Activated T-helper 1 cell treated with Interleukin-2 at 50 U/mL for 16 hours (primary cell): ENCODE measurements at places on chromosomes 11 and 22.
A peak's percentile ranks its signal among the peaks of the same experiment; 100 is the strongest.

GRCh38 chr11:86800076-86800959, at the start of gene PRSS23:
TSS of gene PRSS23 (plus strand) at chr11:86800542. CDS start at chr11:86807644, 7,102 bp downstream.
- no peak for DNase-seq

DNA sequence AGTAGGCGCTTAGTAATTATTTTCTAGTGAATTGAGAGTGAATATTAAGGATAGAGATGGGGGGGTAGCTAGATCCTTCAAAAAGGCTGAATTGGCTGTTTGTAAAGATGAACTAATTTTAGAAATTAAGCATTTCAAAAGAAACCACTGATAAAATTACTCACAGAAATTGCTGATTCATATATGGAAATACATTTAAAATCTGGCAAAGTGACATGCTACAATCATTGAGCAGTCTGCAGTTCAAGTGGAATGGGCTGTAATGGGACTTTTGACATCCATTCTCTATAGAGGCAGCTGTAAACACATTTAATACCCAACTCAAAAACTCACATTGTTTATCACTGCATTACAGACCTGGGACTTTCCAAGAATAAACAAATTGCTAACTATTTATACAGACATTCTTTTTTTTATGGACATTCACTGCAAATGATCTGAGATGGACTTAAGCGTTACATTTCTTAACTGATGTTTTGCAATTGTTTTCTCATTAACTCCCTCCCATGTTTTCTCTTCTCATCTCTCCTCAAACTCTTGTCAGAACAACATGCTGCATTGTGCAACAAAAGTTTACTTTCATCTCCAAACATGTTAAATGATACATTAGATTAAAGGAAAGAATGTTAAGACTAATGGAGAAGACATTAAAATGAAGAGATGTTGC, 42.1 kb upstream of the MMP7 start:
- no peak for DNase-seq

GRCh38 chr22:26436903-26437515, 7.9 kb downstream of the ASPHD2 start:
- DNase-seq = no peak

- DNase-seq = no peak
Observed at GRCh38 chr11:68266121-68266891, 5.5 kb downstream of the C11orf24 start.

- DNase-seq = no peak
Observed at GRCh38 chr22:48580481-48580970, 1247.1 kb downstream of the BRD1 start.

- no peak for DNase-seq
Observed at GRCh38 chr11:125376856-125377255, 119.2 kb downstream of the FEZ1 start.

DNA sequence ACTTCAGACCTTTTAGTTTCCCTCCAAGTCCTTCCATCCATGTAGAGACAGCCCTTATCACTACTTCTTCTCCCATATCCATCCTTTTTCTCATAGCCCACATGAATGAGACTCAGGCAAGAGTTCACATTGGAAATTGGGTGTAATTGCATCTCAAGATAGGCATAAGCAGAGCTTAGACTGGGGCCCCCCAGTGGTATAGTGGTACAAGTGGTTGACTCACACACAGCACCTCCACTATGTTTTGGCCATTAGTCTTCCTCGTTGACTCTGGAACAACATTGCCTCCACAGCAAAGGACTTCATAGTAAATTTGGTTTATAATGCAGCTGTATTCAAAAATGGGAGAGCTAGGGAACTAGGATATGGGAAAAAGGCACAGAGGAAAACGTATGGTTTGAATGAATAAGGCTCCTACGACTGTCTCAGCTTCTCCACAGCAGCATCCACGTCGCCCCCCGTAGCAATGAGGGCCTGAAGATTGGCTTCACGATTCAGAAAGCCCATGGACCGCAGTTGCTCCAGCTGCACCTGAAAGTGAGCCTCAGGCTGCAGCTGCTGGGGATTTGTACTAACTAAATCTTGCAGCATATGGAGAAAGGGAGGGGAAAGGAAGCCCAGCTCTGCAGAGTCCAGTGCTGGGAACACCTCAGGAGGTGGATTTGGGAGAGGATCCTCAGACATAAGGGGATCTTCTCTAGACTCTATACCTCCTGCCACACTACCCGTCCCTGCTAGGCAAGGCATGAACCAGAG, 2.4 kb downstream of the UBQLN3 start:
- DNase-seq = no peak

- DNase-seq = no peak
Observed at GRCh38 chr22:38431266-38432010, 23.6 kb downstream of the KCNJ4 start.

- no peak for DNase-seq
Observed at GRCh38 chr11:2390725-2391151, 9.8 kb upstream of the TSSC4 start.

- no peak for DNase-seq
Observed at GRCh38 chr11:126624506-126624905, 269.0 kb downstream of the ST3GAL4 start.

- DNase-seq = no peak
Observed at GRCh38 chr11:64713016-64713707, 9.8 kb downstream of the NRXN2 start.

GRCh38 chr11:126475014-126475991, 119.8 kb downstream of the ST3GAL4 start:
- no peak for DNase-seq

- no peak for DNase-seq
Observed at GRCh38 chr11:62048100-62048499, 75.7 kb upstream of the INCENP start.

GRCh38 chr22:20037419-20037818, 16.5 kb downstream of the TANGO2 start:
- no peak for DNase-seq

DNA sequence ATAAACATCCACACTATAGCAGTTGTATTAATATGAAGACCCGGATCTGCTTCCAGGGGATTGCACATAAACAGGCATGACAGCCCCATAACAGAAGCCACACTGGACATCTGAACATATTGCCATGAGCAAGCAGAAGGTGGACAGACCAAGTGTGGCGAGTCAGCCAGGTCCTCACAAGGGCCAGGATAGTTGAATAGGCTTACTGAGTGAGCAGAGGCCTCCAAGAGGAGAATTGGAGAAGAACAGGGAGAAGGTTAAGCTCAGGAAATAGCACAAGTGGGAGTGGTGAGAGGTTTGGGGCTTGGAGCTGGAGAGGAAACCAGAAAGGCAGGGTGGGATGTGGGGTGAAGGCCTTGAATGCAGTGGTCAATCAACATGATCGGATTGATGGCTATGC, 10.8 kb downstream of the SLC35C1 start:
- DNase-seq = no peak

- DNase-seq = no peak
Observed at GRCh38 chr11:3088806-3089205, 31.6 kb upstream of the CARS1 start.

DNA sequence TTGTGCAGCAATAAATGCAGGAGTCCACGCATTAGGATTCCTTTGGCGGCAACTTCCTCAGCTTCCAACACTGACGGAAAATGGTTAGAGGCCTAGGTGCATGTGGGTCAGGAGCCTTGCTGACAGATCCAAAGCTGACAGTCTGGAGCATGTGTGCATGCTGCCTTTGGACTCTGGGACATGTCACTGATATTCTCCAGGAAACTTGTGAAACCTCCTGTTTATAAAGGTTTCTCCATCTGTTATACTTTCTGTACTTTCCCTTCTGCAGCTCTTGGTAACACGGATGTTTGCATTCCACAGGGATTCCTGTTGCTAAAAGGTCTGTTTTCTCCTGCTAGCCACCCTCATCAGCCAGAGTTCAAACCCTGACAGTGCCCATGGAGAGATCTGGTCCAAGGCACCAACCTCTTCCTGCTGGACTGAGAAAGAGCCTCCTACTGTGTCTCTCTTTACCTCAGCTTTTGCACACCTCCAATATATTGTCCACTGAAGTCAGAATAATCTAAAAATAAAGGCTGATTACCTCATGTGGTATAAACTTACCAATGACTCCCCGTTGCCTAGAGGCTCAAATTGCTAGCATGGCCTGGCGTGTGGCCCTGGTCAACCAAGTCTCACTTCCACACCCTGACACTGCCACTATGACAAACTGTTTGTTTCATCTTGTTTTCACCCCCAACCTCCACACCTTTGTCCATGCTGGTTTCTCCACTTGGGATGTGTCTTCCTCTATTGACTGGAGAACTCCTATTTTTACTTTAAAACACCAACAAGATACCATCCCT, 31.1 kb upstream of the LYVE1 start:
- no peak for DNase-seq

GRCh38 chr11:131423688-131424087, 53.3 kb downstream of the NTM start:
- no peak for DNase-seq

DNA sequence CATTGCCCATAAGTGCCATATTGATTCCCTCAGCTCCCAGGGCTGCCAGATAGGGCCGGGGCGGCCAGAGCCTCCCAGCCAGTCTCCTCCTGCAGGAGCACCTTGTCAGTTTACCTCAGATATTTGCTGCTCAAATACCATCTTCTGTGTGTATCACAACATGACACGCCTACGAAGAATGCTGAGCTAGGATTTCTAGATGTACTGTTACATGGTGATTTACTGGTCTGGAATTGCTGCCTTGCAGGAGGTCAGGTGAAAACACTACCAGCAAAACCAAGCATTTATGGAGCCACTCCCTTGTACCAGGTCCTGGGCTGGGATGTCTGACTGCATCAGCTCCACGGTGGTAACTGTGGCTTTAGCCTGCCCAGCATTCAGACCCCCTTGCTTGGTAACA, 11.8 kb downstream of the MICAL3 start:
- DNase-seq = no peak

GRCh38 chr11:120130991-120131760, 6.7 kb downstream of the TRIM29 start:
- DNase-seq = no peak

DNA sequence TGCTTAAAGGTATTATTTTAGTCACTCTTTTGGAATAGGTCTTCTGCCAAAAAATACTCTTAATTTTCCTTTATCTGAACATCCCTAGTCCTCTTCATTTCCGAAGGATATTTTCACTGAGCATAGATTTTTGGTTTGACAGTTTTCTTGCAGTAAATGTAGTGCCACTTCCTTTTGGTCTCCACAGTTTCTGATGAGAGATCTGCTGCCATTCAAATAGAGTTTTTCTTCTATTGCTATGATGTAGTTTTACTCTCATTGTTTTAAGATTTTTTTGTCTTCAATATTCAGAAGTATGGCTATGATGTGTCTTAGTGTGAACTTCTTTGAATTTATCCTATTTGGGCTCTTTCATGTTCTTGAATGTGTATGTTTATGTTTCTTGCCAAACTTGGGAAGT, 281.1 kb upstream of the SORL1-AS1 start:
- no peak for DNase-seq

DNA sequence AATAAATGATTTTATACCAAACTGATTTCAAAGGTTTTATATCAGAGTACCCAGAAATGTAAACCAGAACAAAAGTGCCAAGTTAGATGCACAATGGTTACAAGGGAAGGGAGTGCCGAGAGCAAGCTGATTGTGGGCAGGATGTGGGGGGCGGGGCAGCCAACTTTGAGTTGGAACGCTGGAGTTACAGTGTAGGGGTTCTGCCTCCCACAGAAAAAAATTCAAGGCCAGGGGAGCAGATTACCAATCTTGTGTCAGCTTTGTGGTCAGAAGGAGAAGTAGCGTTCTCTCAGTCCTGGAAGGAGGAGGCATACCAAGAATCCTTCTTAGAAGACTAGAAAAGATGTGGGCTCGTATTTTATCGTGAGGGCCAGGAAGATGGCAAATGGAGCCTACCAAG, 15.9 kb upstream of the POU2AF2 start:
- DNase-seq = no peak

- DNase-seq = no peak
Observed at GRCh38 chr11:11968511-11969280, 39.7 kb downstream of the DKK3 start.

GRCh38 chr22:31278626-31279326, 13.5 kb downstream of the PIK3IP1 start:
- peak; percentile 20 for DNase-seq

GRCh38 chr11:58471892-58472291, 29.9 kb upstream of the OR5B12 start:
- DNase-seq = no peak

DNA sequence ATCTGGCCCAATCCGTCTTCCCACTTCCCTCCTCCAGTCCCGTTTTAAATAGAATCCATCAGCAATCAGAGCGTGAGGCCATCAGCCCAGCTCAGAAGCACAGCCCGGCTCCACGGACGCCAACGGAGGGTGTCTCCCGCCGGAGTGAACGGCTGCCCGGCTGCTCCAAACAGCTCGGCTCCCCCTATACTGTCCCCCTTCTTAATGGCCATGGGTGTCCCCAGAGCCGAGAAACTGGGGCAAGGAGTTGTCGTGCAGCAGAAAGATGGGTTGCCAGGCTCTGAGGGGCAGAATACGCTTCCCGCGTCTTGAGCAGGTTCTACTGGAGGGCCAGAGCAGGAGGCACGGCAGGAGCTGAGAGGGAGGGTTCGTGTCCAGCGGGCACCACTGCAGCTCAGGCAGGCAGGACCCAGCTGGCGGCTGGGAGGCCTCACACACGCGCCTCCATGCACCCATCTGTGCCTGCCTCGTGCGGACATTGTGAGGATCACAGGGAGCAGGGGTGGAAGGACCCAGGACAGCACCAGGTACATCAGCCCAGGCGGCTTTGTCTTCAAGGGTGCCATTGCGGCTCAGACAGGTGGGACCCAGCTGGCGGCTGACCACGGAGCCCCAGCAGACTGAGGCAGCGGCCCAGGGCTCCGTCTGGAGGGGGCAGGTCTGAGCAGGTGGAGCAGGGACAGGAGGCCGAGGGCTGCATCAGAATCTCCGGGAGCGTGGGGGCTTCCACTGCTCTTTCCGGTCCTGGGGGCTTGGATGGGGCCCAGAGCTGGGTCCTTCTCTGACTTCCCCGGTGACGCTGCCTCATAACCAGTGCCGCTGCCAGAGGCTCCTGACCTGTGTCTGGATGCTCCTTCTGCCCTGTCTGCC, 882.7 kb downstream of the BRD1 start:
- DNase-seq = no peak

DNA sequence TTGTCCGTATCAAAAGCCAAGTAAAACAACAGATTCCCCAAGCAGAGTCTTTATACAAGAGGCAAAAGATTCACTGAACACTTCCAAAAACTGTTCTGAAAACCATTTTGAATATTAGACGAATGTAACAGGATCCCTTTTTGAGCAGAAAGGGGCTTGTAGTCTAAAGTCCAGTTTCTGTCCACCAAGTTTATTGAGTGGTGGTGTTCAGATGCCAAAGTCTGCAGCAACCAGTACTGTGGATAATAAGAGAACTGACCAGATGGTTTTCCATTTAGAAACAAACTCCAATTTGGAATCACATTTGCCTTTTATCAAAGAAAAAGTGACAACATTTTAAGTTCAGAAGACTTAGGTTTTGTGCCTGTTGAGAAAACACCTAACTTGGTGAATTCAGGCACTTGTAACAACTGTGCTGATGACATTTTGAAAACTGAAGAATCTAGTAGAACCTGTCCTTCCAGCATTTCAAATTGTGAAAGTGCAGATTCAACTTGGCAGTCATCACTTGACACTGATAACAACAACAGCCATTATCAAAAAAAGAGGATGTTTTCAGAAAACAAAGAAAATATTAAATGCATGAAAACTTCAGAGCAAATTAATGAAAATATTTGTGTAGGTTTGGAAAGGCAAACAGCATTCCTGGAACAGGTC, 217.1 kb downstream of the CSNK2A3 start:
- DNase-seq = no peak
